Stimulated activated CD4-positive, alpha-beta T cell treated with anti-CD3 and anti-CD28 coated beads, TNF-alpha, amount 100 ng/mL, for 24 hours (primary cell): ENCODE measurements at places on chromosomes 12 and 14.

GRCh38 chr12:56274299-56274698 is 7.6 kb downstream of the COQ10A start:
- no peak for DNase-seq

DNA sequence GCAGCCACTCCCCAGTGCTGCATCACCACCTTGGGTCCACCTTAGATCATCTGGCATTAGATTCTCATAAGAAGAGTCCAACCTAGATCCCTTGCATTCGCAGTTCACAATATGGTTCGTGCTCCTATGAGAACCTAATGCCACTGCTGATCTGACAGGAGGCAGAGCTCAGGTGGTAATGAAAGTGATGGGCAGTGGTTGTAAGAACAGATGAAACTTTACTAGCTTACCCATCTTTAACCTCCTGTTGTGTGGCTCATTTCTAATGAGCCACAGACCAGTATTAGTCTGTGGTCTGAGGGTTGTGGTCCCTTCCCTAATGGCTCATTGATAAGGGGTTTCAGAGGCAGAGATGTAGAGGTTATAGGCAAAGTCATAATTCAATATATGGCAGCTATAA is 615.9 kb upstream of the MIS18BP1 start:
- no peak for DNase-seq

DNA sequence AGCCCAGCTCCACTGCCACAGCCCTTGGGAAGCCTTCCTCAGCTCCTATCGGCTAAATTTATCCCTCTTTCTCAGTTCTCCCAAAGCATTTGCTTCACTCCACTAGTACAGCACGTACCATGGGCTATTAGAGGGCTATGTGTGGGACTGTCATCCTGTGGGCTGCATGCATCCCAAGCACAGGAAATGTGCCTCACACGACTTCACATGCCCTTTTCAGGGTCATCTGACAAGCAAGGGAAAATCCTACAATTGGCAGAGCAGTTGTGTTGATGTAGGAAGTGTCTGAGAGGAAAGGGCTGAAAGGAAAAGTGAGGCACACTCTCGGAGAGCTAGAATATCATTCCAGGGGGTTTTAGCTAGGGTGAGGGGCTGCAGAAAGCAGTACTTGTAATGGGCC is 47.6 kb downstream of the NINJ2 start:
- DNase-seq: no peak

- DNase-seq: no peak
These were observed 1.9 kb upstream of the ITGB7 start for GRCh38 chr12:53208877-53209463.

- no peak for DNase-seq
These were observed 802.7 kb downstream of the SLC16A7 start for GRCh38 chr12:60398547-60398946.

GRCh38 chr12:95017482-95017881 is 14.0 kb upstream of the NDUFA12 start:
- DNase-seq: no peak

DNA sequence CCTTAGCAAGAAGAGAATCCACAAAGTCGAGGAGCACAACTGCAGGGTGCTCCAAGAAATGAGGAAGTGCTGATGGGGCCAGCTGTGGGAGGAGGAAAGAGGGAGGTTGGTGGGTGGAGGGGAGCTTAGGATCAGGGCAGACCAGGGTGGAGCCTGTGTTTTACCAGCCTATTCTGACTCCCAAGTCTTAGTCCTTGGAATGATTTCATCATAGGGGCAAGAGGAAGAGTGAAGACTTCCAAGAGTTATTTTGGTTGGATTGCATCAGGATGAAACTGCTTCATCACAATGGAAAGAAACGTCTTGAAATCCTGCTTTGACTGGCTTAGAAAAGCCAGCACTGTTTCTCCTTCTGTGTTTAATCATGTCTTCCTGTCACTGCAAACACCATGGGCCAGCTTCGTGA is 194.0 kb downstream of the DPF3 start:
- no peak for DNase-seq
